ENCODE measurements at places on chromosomes 6 and 20.

DNA sequence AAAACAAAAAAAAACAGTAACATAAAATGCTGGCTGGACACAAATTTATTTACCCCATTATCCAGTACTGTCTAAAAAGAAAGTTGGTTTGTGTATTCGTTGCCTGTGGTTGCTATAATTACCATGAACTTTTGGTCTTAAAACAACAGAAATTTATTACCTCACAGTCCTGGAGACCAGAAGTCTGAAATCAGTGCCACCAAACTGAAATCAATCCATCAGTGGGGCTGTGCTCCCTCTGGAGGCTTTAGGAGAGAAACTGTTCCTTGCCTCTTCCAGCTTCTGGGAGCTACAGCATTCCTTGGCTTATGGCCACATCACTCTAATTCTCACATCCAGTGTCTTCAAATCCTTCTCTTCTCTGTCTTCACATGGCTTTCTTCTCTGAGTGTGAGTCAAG, 79.4 kb downstream of the SNX5 start:
- no peak for DNase-seq

- DNase-seq, result no peak
These were observed 50.1 kb upstream of the INSM1 start for GRCh38 chr20:20317621-20318364.

DNA sequence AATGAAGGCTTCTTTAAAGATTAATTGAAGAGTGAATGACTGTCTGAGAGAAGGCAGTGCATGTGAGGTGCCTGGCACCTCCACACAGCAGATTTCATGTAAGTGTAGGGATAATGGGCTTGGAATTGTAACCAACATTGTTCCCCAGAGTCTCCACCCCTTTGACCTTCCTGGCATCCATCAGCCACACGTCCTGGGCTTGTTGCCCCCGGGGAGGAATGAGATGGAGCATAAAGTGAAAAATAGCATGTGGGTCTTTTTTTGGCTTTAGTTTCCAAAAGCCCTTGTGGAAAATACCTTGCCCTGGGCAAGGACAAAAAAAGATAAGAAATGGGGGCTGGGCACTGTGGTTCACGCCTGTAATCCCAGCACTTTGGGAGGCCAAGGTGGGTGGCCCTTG, 242.2 kb upstream of the ECI2 start:
- no peak for DNase-seq

GRCh38 chr20:63705232-63706026, 2.3 kb downstream of the ARFRP1 start:
- no peak for DNase-seq

- DNase-seq, result no peak
These were observed 25.4 kb downstream of the FLRT3 start for GRCh38 chr20:14312001-14312400.

DNA sequence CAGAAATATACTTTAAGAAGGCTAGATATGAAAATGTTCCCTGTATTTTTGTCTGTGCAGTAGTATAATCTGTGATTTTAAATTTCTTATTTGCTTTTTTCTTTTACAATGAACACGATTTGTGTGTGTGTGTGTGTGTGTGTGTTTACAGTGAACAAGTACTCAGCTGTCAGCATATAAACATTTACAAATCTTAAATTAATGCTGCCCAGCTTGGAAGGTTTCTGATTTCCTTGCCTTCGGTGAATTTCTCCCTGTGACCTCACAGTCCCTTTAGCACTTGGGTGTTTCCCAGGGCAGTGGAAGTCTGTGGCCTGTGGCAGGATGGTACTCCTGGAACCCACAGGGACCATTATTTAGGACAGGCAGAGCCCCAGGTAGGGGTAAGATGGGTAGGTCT, 37.6 kb downstream of the TXLNB start:
- no peak for DNase-seq

- DNase-seq, result peak; percentile 70
These were observed 488.5 kb upstream of the JARID2 start for GRCh38 chr6:14757418-14757817.

DNA sequence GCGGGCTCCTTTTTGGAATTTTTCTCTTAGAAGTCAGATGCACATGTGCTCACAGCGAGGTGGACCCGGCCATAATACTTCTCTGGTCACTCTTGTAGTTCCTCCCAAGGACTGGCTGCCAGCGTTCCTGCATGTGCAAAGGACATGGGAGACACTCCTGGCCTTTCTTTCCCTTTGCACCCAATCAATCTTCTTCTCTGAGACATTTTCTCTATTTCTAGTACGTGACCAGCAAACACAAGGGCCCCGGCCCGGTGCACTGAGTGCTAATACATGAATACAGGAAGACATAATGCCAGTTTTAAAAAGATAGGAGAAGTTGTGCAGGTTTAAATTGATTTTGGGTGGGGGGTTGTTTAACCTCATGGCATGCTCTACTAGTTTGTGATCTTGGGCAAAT, 233.6 kb downstream of the SMOC2 start:
- DNase-seq, result no peak

DNA sequence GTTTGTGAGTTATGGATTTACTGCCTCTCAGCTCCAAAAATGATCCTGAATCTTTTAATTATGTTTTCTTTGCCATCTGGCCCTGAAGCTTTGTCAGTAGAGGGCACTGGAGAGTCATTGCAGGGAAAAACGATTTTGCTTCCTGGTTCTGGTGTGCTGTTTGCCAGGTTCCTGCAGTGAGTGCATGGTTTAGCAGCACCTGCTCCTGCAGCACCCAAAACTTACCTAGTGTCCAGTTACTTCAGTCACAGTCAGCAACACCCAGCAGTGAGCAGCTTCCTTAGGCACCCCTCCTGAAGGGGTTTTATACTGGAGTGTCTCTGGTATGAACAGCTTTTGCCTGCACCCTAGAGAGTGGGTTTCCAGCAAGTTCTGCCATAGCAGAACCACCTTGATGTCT, 6.0 kb upstream of the TRIM26 start:
- DNase-seq, result peak; percentile 70

All from RPMI8226 (cell line).